Naive thymus-derived CD8-positive, alpha-beta T cell (primary cell): ENCODE measurements at places on chromosomes 3 and 15. TPM values are rescaled to one million over a fixed set of nuclear protein-coding genes. Genes with fewer than 3 reads are reported as not detected.

GRCh38 chr3:185276415-185276814 lies 22.6 kb upstream of the EHHADH start:
- DNase-seq = no peak

DNA sequence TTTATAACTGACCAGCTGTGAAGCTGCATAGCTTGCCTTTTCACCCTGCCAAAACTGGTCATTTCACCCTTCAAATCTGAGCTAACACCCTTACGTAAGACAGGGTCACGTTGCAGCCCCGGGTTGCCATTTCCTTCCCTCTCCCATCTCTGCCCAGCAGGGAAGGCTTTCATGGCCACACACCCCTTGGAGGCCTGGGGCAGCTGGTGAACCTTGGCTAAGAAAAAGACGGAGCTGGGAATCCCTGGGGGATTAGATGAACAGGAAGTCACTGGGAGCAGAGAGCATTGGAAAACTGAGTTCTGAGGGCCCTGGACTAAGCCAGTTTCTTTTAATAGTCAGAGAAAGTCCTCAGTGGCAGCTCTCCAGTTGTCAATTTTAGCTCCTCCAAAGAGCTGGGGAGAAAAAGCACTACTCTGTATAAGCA lies 67.8 kb downstream of the TTC23 start:
- DNase-seq = no peak

The GLDN gene
- total RNA-seq = not detected

DNA sequence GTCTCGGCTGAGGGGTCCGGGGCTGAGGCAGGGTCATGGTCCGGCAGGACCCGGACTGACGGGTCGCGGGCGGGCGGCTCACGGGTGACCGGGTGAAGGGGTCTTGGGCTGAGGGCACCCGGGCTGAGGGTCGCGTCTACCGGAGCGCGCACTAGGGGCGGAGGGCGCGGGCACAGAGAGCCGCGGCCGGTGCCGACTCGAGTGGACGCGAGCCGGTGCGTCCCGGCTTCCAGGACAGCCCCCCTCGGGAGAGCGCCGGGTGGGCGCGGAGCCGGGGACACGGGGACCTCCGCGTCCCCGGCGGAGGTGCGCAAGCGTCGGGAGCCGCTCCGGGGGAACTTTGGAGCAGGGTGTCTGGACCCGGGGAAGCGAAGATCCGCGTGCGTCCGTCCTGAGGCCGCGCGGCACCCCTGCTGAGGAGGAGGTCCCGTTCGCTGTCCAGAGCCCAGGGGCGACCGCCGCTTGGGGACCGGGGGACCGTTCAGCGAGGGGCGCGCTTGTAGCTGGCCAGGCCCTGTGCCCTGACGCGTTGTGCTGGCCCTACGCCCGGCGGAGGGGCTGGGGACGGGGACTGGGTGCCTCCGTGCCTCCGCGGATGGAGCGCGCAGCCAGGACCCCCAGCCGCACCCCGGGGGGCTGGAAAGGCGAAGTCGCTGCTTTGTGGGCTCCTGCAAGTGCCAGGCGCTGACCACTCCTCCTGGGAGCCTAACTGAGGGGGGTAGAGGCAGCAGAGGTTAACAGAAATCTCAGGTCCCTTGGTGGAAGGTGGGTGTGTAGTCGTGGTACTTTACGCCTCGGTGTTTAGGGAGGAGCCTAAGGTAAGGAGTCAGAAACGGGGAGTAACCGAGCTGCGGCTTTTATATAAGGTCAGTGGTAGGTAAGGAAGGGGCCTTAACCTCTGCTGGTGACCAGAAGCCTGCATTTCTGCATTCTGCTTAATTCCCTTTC lies at the start of gene PPARG:
Gene PPARG (plus strand): TSS at position 889 of the 948 bp plus-strand sequence. CDS start 90,642 bp downstream, outside the sequence.
- DNase-seq = no peak

- DNase-seq = no peak
These were observed 25.2 kb downstream of the TSEN2 start for GRCh38 chr3:12509466-12509865.

- no peak for DNase-seq
These were observed 23.2 kb downstream of the LMCD1 start for GRCh38 chr3:8524656-8525399.

DNA sequence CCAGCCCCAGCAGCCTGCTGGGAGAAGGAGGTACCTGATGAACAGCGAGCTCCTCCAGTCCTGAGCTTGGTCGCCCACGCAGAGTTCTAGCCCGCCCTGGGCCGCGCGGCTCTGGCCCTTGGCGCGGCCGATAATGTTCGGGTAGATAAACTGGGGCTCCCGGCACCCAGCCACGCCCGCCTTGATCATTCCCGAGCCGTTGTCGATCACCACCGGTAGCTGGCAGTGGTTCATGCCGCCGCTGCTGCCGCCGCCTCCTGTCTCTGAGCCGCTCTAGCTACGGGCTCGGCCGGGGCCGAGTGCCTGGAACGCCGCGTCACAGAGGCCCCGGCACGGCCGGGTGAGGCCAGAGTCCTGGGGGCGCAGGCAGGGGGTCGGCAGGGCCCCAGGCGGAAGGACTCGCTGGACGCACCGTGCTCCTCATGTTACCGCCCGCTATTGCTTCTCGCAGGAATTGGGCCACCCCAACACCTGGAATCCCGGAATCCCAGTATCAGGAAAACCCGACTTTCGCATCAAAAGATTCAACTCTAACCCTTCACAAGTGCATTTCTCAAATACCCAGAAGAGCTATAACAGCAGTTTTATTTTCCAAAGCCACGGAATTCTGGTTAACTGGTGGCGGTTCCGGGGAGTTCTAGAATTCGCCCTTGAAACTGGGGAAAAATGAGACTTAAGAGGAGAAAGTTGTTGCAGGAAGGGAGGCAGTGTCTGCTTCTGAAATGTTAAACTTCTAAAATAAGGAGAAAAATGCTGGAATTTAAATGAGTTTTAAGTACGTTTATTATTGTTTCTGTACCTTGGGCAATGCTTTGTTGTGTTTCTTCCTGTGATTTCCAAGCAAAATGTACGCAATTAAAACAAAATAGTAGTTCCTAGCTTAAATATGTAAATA lies at the start of gene ACTRT3:
Gene ACTRT3 (minus strand): TSS at position 275 of the 895 bp plus-strand sequence. CDS start 41 bp downstream, at position 234.
- peak; percentile 57 for DNase-seq

DNA sequence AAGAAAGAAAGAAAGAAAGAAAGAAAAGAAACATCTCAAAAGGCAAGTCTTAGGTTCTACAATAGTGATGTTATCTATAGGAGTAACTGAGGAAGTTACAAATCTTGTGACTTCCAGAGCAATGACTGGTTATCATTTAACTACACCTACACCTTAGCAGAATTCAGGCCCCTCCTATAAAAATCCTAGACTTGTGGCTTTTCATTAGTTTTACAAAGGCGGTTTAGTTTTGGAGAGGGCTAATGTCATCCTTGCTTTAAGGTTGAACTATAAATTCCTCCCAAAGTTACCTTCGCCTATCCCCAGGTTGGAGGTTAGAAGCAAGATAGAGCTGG lies 4.1 kb upstream of the SCAP start:
- no peak for DNase-seq

DNA sequence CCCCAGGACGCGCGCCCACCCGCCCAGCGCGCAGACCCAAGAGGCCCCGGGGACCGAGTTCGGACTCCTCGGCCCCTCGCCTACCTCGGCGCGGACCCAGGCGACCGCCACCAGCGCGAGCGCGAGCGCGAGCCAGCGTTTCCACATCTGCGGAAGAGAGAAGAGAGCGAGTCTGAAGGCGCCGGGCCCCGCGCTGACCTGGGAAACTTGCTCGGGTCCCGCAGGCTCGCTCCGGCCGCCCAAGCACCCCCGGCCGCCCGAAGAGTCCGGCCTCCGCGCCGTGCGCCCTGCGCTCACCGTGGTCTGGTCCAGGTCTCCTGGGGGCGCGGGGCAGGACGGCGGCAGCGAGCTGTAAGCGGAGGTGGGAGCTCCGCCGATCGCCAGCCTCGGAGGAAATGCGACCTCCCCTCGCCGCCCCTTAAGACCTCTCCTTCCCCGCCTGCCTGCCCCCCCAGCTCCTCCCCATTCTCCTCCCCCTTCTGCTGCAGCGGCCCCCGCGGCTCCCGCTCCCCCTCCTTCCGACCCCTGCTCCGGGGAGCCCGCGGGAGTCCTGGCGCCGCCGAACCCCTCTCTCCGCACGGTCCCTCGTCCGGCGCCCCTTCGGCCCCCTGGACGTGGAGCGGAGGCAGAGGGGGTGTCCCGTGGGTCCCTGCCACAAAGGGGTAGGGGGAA lies at the start of gene FSTL1:
Gene FSTL1 (minus strand): TSS at position 393 of the 672 bp plus-strand sequence. CDS start 246 bp downstream, at position 147.
- DNase-seq = peak; percentile 6

The KLHL40 gene
- total RNA-seq = not detected

The BBX gene
- total RNA-seq = 87.8 TPM

DNA sequence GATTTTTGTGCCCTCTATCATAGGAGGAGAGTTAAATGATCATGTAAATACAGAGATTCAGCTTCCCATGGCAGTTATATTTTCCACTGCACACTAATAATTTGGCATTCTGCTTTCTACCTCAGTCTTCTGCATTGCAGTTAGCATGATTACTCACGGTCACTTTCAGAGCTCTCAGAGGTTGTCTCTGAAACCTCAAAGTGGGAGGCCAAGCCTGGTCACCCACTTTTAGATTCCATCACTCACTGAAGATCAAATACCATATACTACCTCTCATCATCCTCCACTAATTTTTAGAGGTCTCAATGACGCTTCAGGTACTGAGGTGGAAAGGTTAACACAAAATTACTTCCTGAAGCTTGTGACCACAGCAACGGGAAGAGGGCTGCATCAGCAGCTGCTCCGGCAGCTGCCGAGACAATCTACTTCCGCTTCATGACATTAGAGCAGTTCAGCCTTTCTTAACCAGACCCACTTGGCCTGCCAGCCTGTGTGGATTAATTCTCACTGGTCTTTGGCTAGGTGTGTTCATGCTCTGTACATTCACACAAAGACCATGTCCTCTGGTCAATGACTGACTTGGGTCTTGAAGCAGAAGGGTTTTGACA lies 416.4 kb upstream of the PDZRN3 start:
- DNase-seq = no peak

DNA sequence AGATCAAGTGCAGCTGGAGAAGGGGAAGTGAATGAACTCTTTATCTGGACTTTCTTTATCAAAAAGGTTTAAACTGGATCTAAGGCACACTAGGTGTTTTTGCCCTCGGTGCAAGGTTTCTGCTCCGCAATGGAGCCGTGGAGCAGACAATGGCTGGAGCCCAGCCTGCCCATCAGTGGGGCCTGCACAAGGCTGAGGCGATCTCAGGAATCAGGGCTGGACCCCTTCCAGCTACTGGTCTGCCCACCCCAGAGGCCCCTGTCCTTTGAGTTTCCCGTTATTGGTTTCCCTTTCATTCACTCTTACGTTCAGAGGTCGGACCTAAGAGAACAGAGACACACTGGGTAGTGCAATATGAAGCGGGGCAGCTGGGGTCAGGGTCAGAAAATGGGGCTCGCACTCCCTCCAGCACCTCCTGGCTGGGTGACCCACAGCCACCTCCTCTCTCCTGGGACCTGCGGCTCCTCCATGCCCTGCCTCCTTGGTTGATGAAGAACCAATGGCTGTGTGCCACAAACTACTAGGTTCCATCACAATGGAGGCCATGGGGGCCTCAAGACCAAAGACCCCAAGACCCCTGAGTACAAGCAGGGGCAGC lies 164.6 kb downstream of the CHSY1 start:
- DNase-seq = no peak

GRCh38 chr3:60011218-60011617 lies 961.4 kb upstream of the CFAP20DC start:
- DNase-seq = no peak

The TYRO3 gene
- total RNA-seq = not detected

DNA sequence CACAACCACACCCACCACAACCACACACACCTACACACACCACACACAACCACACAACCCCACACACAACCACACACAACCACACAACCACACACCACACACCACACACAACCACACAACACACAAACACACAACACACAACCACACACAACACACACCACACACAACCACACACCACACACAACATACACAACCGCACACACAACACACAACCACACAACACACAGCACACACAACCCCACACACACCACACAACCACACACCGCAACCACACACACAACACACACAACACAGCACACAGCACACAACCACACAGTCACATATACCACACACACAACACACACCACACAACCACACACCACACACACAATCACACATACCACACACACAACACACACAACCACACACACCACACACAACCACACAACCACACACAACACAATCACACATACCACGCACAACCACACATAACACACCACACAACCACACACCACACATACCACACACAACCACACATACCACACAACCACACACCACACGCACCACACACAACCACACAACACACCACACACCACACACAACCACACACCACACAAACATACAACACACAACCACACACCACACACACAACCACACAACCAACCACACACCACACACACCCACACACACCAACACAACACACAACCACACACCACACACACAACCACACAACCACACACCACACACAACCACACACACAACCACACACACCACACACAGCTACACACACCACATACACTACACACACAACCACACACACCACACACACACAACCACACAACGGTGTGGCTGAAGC lies 23.7 kb downstream of the CPN2 start:
- no peak for DNase-seq

The COL6A5 gene
- not detected for total RNA-seq

DNA sequence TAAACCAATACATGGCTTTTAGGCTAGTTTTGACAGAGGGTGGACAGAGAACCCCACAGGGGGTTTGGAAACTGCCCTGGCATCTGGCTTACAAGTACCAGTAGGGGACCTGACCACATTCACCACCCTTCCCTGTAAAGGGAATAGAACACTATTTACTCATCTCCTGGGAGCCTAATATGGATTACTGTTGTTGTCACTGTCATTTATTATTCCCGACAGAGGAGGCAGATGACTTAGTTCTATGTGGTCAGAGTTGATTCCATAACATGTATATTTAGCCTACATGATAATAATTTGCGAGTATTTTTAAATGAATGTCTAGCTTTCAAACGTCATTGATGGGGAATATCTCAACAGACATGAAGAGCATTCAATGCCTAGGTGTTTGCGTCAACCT lies 15.9 kb downstream of the ZBTB38 start:
- DNase-seq = no peak

The SERINC4 gene
- 0.27 TPM for total RNA-seq

GRCh38 chr15:31399544-31400171 lies 73.0 kb downstream of the KLF13 start:
- no peak for DNase-seq

GRCh38 chr3:72079369-72079872 lies 294.5 kb upstream of the PROK2 start:
- DNase-seq = no peak

- no peak for DNase-seq
These were observed 152.3 kb downstream of the RAB11A start for GRCh38 chr15:66021496-66022162.

GRCh38 chr3:39460677-39461076 lies 6.8 kb upstream of the MOBP start:
- DNase-seq = no peak

DNA sequence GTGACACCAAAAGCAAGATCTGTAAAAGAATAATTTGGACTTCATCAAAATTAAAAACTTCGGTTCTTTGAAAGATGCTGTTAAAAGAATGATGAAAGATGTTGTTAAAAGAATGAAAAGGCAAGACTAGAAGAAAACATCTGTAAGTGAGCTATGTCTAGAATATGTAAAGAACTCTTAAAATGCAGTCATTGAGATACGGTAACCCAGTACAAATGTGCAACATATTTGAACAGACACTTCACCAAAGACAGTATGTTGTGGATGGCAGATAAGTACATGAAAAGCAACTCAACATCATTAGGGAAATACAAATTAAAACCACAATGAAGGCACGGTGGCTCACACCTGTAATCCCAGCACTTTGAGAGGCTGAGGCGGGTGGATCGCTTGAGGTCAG lies 139.5 kb downstream of the LRIG1 start:
- DNase-seq = no peak

- no peak for DNase-seq
These were observed 439.7 kb downstream of the NTRK3 start for GRCh38 chr15:87816811-87817210.
